ENCODE measurements at places on chromosomes 3 and 15.

GRCh38 chr3:134371542-134372324, 2.5 kb downstream of the AMOTL2 start:
- no peak for DNase-seq

DNA sequence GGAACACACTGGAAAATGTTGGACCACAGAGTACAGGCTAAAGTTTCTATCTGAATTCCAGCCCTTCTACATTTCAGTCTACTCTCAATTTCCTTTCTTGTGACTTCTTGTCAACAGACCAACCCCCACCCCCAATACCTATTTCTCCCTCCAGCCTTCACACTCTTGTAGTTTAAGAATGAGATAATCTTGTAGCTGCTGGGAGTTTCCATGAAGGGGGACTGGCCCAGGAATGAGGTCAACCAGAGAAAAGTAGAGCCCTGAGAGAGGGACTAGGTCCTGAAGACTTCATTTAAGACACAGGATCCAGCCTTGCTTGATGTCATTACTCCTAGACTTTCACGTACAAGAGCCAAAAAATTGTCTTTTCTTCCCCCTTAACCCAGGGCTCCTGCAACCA, 29.5 kb upstream of the FAM107A start:
- no peak for DNase-seq

DNA sequence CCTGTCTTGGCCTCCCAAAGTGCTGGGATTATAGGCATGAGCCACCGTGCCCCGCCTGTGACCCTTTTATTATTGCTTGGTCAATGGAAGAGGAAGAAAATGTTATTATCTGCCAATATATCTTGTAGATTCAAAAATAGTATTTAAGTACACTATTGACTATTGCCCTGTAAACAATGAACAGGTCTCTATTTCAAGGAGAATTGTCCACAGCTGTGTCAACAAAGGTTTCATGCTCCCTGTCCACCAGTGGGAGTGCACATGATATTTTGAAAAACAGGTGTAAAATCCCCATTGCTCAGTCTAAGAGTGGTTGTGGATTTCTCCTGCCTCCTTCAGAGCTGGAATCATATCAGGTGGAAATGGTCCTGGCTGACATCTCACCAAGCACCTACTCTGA, 36.5 kb upstream of the IGF1R start:
- DNase-seq: no peak

GRCh38 chr3:15659254-15659975, 57.9 kb downstream of the BTD start:
- no peak for DNase-seq

DNA sequence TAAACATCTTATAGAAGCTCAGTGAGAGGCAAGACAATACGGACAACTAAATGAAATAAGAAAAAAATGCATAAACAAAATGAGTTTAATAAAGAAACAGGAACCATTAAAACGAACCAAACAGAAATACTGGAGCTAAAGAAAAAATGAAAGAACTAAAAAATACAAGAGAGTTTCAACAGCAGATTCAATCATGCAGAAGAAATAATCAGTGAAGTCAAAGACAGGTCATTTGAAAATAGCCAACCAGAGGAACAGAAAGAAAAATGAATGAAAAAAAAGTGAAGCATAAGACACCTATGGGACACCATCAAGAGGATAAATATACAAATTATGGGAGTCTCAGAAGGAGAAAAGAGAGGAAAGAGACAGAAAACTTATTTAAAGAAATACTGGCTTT, 42.5 kb upstream of the PRR20G start:
- no peak for DNase-seq

DNA sequence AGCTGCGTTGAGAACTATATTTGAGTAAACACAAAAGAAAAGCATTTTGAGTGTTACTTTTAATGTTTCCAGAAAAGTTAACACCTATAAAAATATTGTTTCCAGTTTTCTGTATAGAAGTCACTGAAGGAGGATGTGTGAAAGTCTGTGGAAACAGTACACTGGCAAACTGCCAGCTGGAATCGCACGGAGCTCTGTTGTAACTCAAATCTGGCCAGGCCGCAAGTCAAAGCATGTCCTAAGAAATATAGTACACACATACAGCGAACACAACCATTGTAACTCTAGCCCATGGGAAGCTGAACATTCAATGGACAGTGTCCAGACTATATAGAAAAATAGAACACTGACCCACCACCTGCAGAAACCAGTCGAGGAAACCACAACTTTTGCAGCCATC, 657.2 kb downstream of the FHIT start:
- no peak for DNase-seq

GRCh38 chr3:101128001-101128400, 134.8 kb upstream of the ABI3BP start:
- DNase-seq: no peak

DNA sequence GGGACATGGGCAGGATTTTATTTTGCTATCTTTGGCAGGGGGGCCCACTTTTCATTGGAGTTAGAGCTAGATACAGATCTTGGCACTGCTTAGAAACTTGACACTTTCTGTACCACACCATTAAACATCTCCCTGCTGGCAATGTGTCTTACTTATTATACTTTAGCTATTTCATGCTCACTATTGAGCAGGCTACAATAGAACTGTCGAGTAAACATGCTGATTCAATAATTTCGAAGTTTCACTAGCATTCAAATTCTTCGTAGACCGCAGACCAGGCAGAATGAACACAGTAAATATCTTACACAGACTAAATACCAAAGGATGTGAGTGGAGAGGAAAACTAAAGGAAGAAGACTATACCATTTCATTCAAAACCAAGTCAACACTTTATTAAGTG, 180.8 kb downstream of the UNC13C start:
- DNase-seq: no peak

GRCh38 chr3:136562026-136562425, 190.2 kb downstream of the STAG1 start:
- no peak for DNase-seq

DNA sequence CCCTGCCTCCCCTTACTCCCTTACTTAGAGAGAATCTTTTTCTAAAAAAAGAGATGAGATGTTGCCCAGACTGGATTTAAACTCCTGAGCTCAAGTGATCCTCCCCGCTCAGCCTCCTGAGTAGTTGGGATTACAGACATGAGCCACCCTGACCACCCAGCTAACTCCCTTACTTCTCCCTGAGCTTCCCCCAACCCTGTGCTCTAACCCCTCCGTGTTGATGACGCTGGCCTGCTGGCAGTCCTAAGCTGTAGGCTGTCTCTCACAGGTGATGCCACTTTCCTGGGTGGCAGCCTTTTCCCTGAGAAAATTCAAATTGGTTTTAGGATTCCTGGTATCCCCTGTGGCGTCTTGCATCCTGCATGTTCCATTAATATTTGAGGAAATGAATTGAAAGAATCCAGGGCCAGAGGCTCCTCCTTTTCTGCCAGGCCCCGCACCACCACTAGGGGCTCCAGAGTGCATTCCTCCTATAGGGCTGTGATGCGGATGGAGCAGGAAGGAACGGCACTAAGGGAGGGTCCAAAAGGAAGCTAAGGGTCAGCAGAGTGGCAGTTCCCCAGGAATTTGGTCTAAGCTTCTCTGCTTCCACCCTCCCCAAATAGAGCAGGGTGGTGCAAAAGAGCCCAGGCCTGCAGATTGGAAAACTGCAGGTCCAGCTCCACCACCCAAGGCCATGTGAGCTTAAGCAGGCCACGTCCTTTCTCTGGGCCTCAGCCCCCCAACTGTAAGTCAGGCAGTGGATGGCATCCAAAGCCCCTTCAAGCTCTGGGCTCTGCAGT, 101.1 kb downstream of the DAPK2 start:
- no peak for DNase-seq

DNA sequence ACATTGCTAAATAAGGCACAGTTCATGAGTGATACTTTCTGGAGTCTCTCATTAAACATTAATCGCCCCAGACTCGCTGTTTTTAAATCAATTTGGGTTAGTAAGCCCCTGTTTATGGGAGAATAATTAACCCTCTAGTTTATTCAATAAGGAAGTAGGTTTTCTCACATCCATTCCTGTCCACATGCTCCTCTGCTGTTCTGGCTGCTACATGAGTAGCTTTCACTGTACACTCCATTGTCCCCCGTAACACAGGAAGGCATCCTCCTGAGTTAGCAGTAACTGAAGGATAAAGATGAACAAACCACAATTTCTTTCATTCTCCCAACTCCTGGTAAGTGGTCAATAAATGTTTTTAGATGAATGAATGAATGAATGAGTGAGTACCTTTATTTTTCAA, 378.5 kb downstream of the DIPK2A start:
- DNase-seq: no peak

Data from NCI-H187 (cell line).